Cardiac muscle cell (in vitro differentiated cells and primary cell): ENCODE measurements at places on chromosomes 7 and 10.

DNA sequence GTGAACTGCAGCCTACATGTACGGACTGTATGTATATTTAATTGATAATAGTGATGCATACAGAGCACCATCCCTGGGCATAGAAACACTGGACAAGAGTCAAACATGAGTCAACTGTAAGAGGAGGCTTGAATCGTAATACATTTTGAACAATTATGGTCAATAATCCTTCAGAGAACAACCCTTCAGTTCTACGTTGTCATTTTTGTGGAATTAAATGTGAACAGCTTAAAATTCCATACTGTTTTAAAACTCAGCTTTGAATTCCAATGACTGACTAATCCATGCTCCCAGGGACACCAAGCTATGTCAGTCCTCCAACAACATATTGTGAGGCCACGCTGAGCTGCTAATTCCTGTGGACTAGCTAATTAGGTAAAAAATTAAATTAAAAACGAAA lies 41.5 kb upstream of the KMT2E start:
- H3K36me3 ChIP-seq = no peaks in the 10 kb centered on the region
- H3K4me3 ChIP-seq = no peak overlapping the region
- H3K27ac ChIP-seq = no peak overlapping the region

DNA sequence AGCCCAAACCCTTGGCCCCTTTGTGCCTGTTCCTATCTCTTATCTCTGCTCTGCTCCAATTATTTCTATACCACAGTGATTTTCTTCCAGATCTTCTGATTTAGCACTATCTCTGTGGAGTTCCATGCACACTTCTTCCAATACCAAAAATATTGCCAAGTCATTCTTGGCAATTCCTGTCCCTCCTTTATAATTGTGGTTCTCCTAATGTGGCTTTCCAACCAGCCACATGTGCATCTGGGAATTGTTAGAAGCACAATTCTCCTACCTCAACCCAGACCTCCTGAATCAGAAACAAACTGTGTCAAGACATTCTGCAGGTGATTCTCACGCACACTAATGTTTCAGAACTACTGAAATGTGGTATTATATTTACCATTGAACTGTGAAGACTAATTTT lies 447.8 kb upstream of the IGFBP3 start:
- H3K4me1 ChIP-seq = no peaks in the 10 kb centered on the region
- no peak for DNase-seq
- H3K36me3 ChIP-seq = no peaks in the 10 kb centered on the region
- no peak overlapping the region for H3K27ac ChIP-seq

DNA sequence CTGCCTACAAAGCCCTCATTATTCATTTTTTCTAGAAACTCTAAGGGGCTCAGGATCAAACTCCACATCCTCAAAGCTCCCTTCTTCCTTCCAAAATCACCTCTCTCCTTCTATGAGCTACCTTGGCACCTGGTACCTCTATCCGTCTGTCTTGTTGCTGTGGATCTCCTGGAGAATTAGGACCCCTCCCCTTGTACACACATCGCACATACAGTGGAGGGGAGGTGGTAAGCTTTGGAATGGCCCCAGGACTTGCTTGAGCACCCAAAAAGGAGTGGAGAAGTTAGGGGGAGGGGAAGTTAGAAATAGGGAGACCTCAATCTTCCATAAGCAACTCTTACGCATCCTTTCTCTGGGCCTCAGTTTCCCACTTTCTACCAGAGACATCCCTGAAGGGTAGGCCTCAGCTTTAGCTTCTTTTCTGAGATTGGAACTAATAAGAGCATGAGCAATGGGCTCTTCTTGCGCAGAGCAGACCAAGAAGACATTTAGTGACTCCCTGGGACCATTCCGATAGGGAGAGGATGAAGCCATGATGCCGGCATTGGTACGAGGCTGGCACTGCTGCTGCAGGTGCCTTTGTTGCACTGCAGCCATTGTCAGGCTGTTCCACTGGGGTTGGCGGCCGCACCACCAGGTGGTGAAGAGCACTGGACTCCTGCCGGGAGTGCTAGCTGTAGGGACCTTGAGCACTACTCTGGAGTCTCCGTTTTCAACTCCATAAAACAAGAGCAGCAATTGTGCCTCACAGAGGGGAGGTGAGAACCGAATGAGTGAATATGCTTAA lies 4.5 kb downstream of the CYP26C1 start:
- peaks cover 100% of the 10 kb centered on the region for H3K27me3 ChIP-seq
- no peaks in the 10 kb centered on the region for H3K36me3 ChIP-seq

DNA sequence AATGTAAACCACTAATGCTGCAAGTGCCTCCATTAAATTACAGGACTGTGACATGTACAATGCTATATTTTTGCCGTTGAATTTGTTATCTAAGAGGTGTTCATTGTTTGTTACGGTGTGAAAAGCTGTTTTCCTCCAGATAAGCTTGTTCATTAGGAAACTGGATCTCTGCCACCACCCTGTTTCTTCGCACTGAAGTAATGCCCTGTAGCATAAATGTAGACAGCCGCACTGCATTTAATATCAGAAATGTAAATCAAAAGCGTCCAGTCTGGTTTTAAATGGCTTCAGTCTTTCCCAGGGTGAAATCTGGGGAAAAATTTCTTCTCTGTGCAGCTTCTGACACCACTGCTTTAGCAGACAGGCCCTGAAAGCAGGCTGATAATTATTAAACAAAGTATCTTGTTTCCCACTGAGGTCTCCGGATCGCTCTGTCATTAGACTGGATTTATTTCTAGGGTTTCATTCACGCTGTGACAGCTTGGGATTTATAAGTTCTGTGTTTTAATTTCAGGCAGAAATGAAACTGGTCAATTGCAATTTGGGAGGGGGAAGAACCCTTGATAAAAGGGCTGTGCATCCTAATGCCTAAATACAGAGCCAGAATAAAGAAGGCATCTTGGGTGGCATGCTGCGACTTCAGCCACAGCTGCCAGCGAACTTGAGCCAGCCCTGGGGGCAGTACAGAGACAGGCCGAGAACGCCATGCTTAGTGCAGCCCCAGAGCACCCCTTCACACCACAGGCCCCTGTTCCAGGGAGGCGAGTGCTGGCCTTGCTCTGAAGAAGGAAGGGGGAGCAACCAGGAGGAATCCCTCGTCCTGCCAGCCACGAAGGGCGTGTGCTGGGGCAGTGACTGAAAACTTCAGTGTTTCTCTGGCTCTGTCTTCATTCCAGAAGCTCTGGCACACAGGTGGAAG lies 547.7 kb upstream of the GALNT17 start:
- H3K27ac ChIP-seq = no peak overlapping the region
- H3K27me3 ChIP-seq = peaks cover 18% of the 10 kb centered on the region
- no peak overlapping the region for H3K4me3 ChIP-seq
- peaks cover 8% of the 10 kb centered on the region for H3K4me1 ChIP-seq
- H3K36me3 ChIP-seq = no peaks in the 10 kb centered on the region
